ENCODE measurements at places on chromosomes 2 and 18.

- DNase-seq = no peak
Measured at GRCh38 chr18:765764-766549, 46.1 kb downstream of the YES1 start.

- DNase-seq = peak; percentile 93
Measured at GRCh38 chr18:80009661-80010550, 21.5 kb upstream of the TXNL4A start.

- no peak for DNase-seq
Measured at GRCh38 chr18:69491576-69491975, 90.9 kb downstream of the DOK6 start.

- DNase-seq = peak; percentile 40
Measured at GRCh38 chr18:3340682-3341097, 78.8 kb downstream of the MYL12B start.

- no peak for DNase-seq
Measured at GRCh38 chr2:65072181-65072970, 16.2 kb downstream of the CEP68 start.

- no peak for DNase-seq
Measured at GRCh38 chr18:55310863-55311262, 277.1 kb downstream of the TCF4 start.

GRCh38 chr2:203732092-203732952, 25.9 kb downstream of the CD28 start:
- DNase-seq = no peak

GRCh38 chr18:2894131-2894840, 47.5 kb downstream of the EMILIN2 start:
- no peak for DNase-seq

GRCh38 chr2:122194546-122194945, 439.1 kb downstream of the TSN start:
- DNase-seq = no peak

- no peak for DNase-seq
Measured at GRCh38 chr2:3212984-3213383, 164.6 kb downstream of the EIPR1 start.

DNA sequence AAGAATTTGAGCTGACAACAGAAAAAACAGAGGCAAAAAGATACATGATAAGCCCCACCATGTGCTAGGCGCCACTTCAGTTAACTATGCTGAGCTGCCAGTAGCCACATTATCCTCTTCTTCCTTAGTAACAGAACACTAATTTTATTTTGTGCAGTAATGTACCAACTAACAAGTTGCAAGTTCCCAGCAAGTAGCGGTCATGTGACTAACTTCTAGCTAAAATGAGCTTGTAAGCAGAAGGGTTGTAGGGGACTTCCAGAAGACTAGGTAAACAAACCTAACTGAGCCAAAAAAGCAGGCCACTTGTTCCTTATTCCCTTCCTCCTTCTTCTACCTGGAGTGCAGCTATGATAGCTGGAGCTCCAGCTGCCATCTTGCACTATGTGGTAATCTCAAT, 75.5 kb downstream of the DTNB start:
- no peak for DNase-seq

DNA sequence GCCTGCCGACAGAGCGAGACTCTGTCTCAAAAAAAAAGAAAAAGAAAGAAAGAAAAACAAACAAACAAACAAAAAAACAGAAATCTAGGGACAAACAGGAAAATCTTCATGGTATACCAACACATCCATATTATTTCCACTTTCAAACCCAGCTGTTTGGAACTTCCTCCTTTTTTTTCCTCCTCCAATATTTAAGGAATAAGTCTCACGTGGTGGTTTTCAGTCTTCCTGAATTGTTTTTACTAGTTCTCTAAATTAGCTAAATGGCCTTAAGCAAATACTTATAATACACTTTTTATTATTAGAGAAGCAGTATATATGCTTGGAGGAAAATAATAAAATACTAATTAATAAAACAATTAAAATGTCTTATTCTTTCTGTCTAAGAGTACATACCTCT, 48.7 kb upstream of the GLS start:
- no peak for DNase-seq

- DNase-seq = no peak
Measured at GRCh38 chr2:104213758-104214157, 640.2 kb upstream of the POU3F3 start.

GRCh38 chr2:233082931-233083755, 23.0 kb downstream of the INPP5D start:
- DNase-seq = no peak

DNA sequence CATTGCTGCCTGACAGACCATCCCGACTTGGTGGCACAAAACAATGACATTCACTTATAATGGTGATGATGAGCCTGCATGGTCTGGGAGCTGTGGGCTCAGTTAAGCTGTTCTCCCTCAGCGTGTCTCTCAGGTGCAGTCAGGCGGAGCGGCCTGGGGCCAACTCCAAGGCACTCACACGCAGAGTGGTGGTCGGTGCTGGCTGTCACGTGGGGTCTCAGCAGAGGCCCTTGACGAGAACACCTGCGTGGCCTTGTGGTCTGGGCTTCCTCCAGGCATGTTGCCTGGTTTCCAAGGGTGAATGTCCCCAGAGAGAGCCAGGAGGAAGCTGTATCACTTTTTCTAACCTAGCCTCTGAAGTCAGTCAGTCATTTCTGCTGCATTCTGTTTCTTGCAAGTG, 29.8 kb downstream of the ARMC9 start:
- DNase-seq = no peak

Measured in urothelium cell line (cell line).